GM03348 (cell line): ENCODE measurements at places on chromosomes 13 and 19.
A peak's percentile ranks its signal among the peaks of the same experiment; 100 is the strongest.

GRCh38 chr19:37333457-37333856, 37.4 kb upstream of the ZNF527 start:
- no peak for DNase-seq

GRCh38 chr13:70375718-70376117, 267.5 kb upstream of the KLHL1 start:
- no peak for DNase-seq

DNA sequence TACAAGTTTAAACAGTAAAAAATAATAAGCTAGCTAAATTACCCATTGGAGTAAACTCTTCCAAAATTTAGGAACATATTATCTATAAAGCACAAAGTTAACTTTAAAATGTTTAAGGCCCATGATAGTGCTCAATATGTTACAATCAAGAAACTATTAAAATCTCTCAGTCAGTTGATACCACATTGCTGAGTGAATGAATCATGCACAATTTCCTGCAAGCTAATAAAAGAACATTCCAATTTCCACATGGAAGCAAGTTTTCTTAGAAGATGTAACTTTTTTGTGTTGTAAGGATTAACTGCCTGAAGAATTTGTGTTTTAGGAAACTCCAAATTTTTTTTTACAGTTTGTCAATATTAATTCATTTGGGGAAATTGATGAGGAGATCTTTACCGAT, 666.6 kb downstream of the SLITRK1 start:
- peak; percentile 46 for DNase-seq

- DNase-seq = no peak
Measured at GRCh38 chr13:53285896-53286430, 257.4 kb downstream of the OLFM4 start.

GRCh38 chr13:39676315-39676876, 20.9 kb downstream of the COG6 start:
- DNase-seq = peak; percentile 27

GRCh38 chr13:95644601-95645052, at the start of gene DZIP1:
DZIP1 (minus strand) TSS chr13:95644706; CDS start chr13:95642029, 2,677 bp downstream.
- peak; percentile 94 for DNase-seq

- DNase-seq = no peak
Measured at GRCh38 chr19:33000510-33000909, 28.5 kb downstream of the FAAP24 start.

DNA sequence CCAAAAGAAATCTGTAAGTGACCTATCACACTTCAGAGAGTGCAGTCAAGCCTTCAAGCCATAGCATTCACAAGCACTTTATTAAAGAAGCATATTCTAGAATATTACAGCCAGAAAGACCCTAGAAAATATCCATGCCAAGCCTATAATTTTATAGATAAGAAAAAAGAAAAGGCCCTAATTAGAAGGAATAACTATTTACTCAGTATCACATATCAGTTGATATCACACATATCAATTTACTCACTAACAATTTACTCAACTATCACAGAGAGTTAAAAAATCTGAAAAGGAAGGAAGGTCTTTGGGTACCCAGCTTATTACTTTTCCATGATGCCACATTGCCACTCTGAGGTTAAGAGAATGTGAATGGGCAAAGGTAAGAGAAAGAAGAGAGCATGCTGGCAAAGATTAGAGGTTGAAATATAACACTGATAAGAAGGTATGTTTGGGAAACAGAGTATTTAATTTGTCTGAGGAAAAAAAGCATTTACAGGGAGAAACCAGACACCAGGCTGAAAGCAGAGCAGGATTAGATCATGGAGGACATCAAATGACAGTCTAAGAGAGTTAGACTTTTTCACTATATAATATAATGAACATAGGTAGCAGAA, 186.2 kb downstream of the VWA8 start:
- DNase-seq = no peak

DNA sequence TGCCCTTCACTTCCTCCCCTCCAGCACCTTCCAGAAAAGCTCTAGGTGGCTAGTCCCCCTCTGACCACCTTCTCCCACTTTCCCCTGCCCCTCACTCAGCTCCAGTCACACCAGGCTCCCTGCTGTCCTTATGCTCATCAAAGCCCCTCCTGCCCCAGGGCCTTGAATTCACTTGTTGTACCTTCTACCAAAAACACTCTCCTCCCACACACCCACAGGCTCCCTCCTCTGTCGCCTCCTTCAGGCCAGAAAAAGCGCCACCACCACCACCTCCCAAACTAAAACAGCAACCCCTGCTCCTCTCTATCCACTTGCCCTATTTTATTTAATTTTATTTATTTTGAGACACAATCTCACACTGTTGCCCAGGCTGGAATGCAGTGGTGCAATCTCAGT, 4.8 kb upstream of the CEACAM16 start:
- no peak for DNase-seq
